ENCODE measurements at places on chromosomes 5 and 9.

- DNase-seq, result no peak
These were observed 166.9 kb upstream of the KLF9 start for GRCh38 chr9:70581214-70581954.

DNA sequence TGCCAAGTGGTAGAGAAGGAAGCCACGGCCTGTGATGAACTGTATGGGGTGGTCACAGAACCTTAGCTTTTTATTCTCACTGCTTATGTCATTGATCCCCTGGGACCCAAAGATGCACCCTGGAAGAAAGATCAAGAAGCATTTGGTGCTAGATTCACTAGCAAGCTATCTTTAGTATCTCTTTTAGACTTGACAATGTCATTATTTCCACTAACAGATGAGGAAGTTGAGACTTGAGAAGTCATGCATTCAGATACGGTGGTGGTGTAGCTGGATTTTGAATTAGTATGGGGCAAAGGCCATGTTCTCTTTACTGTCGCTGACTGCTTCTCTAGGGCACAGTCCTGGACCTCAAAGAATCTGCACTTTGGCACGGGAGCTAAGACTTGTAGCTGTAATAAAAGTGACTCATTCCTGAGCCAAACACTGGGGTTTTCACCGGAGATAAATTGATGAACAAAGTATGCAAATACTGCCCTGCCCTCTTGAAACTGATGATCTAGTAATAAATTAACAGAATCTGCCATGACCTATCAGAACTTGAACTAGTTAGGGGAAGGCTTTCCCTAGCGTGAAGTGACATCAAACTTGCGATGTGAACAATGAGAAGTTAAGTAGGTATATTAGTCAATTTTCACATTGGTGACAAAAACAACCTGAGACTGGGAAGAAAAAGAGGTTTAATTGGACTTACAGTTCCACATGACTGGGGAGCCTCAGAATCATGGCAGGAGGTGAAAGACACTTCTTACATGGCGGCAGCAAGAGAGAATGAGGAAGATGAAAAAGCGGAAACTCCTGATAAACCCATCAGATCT is 5.4 kb downstream of the GDA start:
- no peak for DNase-seq

- no peak for DNase-seq
These were observed 61.6 kb downstream of the SETX start for GRCh38 chr9:132293145-132293721.

DNA sequence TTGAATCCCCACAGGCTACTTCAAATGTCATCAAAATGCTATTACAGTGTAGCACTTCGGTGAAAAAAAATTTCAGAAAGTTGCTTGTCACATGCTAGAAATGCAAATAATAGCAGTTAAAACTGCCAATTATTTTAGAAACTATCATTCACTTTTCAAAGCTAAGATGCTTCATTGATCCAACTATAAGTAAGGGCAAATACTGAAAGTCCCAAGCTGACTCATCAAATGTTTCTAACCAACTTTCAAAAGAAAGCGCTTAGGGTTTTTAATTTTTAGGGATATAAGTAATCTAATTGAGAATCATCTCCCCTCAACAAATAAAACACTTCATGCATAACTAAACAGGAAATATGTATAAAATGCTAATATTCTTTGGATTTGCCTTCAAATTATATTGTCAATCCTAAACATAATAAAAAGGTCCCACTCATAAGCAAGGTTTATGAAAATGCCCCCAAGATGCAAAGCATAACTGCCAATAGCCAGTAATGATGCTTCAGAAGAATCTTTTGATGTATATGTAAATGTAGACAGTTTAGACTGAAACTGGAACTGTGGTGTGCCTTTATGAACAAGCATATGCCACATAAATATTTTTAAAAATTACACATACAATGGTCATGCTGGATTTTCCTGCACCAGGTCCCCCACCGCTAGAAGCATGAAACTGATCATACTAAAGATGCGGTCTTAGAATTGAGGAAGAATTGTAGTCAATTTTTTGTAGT is 12.2 kb downstream of the ACTL7A start:
- DNase-seq, result no peak

- DNase-seq, result no peak
These were observed 15.8 kb upstream of the PSAT1 start for GRCh38 chr9:78280982-78281668.

DNA sequence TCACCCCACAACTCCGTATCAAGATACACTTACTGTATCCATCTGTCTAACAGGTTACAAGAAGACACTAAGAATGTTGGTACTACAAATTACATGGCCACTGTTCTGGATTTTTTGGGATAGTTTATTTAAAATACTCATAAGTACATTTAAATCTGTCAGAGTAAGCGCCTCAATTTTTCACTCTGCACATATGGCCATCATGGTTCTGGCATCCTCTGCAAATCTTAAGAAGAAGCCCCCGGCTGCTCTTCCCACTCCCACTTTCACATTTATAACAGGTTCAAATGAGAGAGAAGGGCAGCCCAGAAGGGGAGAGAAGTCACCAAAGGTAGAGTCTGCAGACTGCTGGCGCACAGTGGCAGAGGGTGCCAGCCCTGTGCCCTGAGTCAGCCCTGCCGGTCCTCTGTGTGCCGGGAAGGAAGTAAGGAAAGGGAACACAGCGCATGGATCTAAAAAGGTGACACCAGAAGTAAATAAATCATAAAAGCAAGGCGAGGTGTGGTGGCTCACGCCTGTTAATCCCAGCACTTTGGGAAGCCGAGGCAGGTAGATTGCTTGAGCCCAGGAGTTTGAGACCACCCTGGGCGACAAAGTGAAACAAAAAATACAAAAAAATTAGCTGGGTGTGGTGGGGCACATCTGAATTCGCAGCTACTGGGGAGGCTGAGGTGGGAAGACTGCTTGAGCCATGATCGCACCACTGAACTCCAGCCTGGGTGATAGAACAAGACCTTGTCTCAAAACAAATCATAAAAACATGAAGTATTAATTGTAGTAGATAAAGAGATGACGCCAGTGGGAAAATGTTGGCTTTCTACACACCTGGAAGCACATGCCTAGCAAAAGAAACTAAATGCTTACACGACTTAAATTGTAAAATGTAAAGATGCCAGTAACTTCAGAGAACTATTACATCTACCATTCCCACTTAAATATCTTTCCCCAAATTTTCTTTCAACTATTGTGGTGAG is 30.0 kb downstream of the RNF130 start:
- DNase-seq, result no peak

DNA sequence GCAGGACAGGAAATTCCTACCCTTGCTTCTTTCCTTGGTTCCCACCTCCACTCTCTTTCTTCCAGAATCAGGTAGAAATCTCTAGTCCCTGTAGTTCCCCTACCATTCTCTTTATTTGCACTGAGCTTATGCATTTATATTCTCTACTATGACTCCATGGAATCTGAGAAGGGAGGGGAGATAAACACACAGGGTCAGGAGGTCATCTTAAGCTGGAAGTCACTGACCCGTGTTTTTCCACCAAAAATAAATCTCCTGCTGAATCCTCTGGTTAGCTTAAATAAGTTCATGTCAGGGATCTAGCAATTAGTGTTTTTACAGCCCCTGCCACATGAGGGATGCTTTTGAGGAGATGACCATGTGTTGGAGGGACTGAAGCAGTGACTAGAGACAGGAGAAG is 3.7 kb downstream of the ACTL7B start:
- no peak for DNase-seq

GRCh38 chr9:101027236-101027635 is 1.3 kb upstream of the PLPPR1 start:
- no peak for DNase-seq

- DNase-seq, result no peak
These were observed 105.6 kb upstream of the CDH10 start for GRCh38 chr5:24750355-24750754.

DNA sequence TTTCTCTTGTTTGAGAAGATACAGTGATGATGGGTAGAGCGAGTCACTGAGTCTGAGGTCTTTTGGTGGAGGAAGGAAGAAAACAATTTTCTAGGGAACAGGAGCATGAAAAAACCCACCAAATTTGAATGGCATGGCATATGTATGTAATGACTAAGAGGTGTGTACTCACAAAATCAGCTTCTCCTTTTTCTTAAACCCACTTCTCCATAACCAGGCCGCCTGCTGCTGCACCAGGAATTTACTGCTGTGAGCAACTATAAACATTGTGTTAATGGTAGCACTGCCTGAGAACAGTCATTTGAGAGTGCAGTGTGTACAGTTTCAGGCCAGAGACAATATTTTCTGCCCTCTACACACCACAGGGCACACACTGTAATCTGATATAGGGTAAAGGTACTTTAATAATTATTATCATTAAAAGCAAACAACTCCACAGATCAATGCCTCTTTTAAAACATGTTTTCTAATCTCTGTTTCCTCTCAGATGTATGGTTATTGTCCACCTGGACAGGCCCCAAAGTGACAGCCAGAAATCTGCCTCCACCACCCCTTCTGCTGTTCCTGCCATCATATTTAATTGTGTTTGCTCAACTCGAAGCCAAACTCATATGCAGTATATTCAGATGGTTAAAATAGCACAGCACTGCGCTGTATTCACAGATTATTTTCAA is 241.6 kb downstream of the KIAA0825 start:
- DNase-seq, result no peak

- no peak for DNase-seq
These were observed 34.9 kb upstream of the EPB41L4B start for GRCh38 chr9:109355564-109356297.

- no peak for DNase-seq
These were observed 60.1 kb upstream of the CLINT1 start for GRCh38 chr5:157918811-157919742.

- DNase-seq, result no peak
These were observed 640.8 kb upstream of the SGCD start for GRCh38 chr5:155686131-155686530.

GRCh38 chr5:137453483-137454080 is 45.5 kb downstream of the SPOCK1 start:
- peak; percentile 69 for DNase-seq

GRCh38 chr5:6837519-6838110 is 124.4 kb downstream of the TENT4A start:
- DNase-seq, result no peak
